ENCODE measurements at places on chromosomes 1 and 21. TPM values are rescaled to one million over a fixed set of nuclear protein-coding genes. Genes with fewer than 3 reads are reported as not detected.

DNA sequence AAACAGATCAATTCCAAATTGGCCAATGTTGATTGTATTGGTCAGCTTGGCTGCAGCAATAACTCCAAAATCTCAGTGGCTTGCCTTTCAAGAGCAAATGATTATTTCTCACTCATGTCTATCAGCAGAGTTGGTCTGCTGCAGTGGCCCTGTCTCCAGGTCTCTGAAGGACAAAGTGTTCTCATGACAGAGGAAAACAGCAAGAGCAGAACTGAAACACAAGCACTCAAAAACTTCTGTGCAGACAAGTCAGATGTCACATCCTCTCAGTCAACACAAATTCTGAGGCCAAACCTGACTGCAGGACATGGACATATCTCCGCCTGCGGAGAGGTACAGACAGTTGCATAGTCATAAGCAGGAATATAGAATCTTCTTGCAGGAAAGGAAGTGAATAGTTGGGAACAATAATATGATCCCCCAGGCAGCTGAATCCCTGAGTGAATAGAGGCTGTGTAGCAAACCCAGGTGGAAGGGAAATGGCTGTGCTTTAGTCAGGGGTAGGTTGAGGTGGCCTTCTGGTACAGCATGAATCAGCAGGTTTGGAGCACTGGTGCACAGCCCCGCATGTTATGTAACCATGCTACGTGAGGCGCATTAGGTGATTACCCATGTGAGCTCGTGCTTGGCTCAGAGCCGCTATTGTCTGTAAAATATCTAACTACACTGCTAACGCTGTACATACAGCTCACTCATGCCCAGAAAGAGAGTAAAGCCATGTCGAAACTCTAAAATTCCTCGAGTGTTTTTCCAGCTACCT, 17.1 kb upstream of the UBE2U start:
- DNase-seq: no peak

DNA sequence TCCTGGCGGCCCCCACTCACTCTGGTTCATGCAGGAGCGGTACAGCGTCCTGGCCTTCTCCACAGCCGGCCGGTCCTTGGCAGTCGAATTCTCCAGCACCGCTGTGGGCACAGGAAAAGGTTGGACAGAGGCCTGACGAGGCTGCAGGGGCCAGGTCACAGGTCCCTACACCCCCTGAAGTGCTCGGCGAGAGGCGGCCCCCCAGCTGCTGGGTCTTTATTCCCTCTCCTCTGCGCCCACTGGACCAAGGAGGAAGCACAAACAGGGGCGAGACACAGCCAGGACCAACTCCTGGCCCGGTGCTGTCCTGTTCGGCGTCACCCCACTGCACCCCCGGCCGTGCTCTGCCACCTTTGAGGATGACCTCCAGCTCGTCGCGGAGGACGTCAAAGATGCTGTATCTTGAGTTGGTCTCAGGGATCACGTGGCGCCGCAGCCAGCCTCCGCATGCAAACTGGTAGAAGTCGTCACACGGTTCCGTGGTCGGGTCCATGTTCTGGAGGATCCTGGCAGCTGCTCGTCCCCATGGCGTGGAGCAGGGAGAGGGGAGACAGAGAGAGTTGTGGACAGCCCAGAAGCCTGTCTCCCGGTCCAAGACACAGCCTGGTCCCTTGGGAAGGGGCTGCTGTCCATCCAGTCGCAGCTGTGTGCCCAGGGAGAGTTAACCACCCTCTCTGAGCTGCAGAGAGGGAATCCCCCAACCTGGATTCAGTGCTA, 22.9 kb downstream of the PRXL2B start:
- peak; percentile 15 for DNase-seq

The PTGER3 gene
- total RNA-seq: 0.29 TPM

DNA sequence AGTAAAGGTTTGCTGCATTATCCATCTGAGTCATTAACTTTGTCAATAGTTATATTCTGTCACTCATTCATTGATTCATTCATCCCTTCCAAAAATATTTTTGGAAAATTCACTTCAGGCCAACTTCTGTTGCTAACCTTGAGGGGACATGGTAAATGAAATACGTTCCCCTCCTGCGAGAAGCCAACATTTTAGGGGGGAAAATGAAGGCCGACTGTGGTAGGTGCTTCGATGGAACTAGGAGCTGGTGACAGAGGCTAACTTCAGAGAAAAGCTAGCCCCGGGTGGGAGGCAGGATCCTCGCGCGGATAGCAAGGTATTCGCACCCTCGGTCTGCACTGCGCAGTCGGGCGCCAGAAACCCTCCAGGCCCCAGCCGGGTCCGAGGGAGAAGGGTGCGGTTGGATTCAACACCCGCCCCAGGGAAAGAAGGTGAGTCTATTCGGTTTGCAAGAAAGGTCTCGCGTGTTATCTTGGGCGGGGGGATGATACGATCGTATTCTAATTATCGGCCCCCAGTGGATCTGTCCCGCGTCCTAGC, 646 bp upstream of the RRP15 start:
- peak; percentile 33 for DNase-seq

DNA sequence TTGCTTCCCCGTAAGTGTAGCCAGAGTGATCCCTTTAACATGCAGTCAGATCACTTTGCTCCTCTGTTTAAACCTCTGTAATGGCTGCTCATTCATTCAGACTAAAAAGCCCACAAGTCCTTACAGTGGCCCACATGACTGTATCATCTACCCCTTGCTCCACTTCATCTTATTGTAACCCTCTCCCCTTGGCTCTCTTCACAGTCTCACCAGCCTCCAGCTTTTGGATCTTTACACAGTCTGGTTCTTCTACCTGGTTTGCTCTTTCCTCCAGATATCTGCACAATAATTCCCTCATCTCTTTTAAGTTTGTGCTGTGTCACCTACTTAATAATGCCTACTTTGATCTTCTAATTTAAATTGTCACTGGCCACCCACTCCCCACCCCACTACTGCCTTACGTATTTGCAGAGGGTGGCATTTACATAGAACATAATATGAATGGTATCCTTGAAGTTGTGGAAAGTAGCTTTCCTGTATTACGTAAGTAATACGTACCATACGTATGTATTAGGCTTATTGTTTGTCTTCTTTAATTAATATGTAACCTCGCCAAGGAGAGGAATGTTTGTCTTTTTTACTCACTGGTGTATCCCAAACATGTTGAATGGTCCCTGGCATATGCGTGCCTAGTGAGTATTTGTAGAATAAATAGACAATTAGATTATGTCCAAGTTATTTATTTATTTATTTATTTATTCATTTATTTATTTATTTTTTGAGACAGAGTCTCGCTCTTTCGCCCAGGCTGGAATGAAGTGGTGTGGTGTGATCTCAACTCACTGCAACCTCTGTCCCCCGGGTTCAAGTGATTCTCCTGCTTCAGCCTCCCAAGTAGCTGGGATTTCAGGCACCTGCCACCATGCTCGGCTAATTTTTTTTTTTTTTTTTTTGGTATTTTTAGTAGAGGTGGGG, 48.6 kb downstream of the TSNAX start:
- no peak for DNase-seq

GRCh38 chr21:25813917-25814316, 79.1 kb downstream of the GABPA start:
- no peak for DNase-seq

The ZFP69B gene
- 10.7 TPM for total RNA-seq

GRCh38 chr1:32142446-32143301, 34.8 kb downstream of the KPNA6 start:
- DNase-seq: no peak

- no peak for DNase-seq
Observed at GRCh38 chr1:151157067-151157531, 650 bp downstream of the TNFAIP8L2 start.

- DNase-seq: no peak
Observed at GRCh38 chr1:223037845-223038244, 105.2 kb downstream of the TLR5 start.

The KLF17 gene
- total RNA-seq: 10.9 TPM

DNA sequence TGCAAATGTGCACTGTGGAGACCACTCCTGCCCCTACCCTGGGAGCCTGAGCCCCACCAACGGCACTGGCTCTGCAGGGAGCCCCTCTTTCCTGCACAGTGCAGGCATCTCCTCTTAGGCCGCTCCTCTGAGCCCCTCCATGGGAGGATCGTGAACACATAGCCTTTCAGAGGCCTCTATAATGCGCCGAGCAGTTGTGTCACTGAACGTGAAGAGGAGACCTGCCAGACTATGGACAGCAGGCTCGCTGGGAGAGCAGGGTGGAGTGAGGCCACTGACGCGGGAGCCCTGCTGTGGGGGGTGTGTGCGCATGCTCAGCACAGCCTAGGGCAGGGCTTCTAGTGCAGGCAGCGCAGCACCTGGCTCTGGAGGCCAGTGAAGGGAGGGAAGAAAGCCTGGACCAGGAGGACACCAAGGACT, 151.3 kb upstream of the COL6A1 start:
- no peak for DNase-seq

DNA sequence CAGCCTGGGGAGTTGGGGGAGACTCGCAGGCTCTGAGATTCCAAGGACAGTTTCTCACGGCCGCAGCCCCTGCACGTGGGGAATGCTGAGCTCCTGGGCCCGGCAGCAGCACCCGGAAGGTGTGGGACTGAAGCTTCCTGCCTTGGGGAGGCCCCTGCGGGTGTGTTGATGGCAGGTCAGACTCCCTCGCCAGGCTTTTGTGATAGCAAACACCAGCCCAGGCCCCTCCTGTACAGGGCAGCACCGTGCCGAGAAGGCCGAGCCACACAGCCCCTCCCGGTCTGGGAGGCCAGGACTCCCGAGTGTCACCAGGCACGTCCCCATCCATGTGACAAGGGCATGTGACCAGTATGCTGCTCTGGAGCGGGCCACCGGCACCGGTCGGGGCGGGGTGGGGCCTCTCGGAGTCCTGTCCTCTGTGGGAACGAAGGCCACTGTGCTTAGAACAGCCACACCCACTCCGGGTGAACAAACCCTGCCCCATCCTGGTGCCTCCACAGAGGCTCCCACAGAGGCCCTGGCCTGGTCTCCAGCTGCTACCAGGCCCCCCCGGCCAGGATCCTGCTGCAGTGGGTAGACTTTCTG, 31.1 kb upstream of the ARHGEF16 start:
- DNase-seq: no peak

- DNase-seq: no peak
Observed at GRCh38 chr21:32698971-32699693, 28.7 kb downstream of the SYNJ1 start.

The FCRL4 gene
- total RNA-seq: not detected

The F13B gene
- total RNA-seq: not detected

DNA sequence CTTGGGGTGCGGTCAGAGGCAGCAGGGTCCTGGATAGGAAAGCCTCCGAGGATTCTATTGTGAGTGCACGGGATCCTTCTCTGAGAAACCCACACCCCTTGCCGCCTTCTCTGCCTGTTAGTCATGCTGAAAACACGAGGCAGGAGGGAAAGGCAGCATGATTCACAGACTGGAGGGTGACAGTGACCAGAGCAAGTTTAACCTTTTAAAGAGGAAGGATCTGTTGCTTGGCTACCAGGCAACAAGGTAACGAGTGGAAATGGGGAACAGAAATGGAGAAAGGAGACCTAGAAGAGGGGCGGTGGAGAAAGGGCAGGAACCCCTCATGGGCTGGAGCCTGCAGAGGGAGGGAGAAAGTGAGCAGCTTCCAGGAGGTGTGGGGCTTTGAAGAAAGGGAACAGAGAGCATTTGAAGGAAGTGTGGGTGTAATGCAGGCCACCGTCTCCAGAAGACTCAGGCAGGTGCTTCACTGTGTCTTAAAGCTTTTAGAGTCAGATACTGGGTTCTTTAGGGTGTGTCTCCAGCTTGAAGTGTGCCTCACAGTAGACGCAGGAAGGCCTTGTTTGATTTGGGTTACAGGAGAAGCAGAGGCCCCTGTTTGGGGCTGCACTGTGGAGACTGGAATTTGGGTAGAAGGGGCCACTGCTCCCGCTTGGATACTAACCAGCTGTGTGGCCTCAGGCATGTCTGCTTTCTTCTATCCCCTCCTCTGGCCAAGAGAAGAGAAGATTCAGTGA, 19.1 kb downstream of the OPTC start:
- DNase-seq: no peak

DNA sequence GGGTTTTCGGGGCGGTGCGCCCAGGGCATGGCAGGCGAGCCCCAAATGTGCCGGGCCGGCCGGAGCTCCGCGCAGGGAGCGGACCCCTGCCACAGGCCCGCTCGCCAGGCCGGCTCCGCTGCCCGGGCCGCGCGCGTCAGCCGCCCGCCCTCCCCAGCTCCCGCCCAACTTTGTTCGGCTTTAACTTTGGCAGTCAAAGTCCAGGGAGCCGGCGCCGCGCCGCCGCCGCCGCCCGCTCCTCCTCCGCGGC, 488 bp downstream of the SLC35D1 start:
- DNase-seq: no peak

The SYNC gene
- 1.1 TPM for total RNA-seq

DNA sequence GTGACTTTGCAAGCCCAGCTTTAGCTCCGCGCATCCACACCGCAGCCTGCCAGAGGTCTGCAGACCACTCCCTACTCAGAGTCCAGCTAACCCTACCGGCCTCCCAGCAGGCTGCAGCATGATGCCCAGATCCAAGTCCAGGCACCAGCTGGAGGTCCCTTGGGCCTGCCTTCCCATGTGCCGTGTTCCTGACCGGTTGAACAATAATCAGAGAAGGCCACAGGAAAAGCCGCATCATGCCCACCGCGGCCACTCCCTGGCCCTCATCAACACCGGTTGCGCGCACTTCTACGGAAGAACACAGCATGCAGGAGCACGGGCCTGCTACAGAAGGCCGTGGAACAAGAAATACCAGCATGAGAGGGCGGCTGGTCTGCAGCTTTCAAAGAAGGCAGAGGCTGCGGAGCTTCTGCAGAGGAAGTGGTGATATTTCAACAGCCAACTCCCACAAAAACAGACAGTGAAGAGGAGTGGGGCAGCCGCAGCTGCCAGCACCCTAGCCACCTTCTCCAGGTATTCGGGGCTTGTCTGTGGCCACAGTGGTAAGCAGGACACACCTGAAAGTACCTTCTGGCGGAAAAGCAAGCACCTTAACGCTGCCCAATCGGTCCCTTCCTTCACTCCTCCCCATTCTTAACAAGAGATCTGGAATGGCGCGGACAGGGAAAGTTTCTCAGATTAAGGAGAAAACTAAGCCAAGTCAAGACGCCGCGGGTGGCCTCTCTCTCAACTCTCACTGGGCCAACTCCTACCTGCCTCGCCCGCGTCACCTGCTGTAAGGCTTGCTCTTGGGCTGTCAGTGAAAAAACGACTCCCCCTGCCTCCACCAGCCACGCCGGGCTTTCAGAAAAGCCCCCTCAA, 1.5 kb downstream of the PGBD5 start:
- peak; percentile 86 for DNase-seq

- DNase-seq: no peak
Observed at GRCh38 chr1:43505077-43505780, 25.5 kb upstream of the PTPRF start.

All from glutamatergic neuron (in vitro differentiated cells).